ENCODE measurements at places on chromosomes 5 and 9. TPM values are rescaled to one million over a fixed set of nuclear protein-coding genes. Genes with fewer than 3 reads are reported as not detected.

Gene WNK2
- total RNA-seq: 17.1 TPM

Gene IL3
- total RNA-seq: not detected

Gene ACTL7A
- total RNA-seq: not detected

Gene EIF4EBP3
- total RNA-seq: 15.7 TPM

Gene GZMA
- 0.51 TPM for total RNA-seq

Gene MARCHF11
- 0.24 TPM for total RNA-seq

Gene DRD1
- total RNA-seq: 0.12 TPM

Gene PCDHGA8
- total RNA-seq: 2.9 TPM

Gene PTGES
- total RNA-seq: 1.6 TPM

Gene FGFR4
- 25.6 TPM for total RNA-seq

Gene PDCD1LG2
- total RNA-seq: 1.3 TPM

Gene GARIN3
- not detected for total RNA-seq

Gene HK3
- 9.9 TPM for total RNA-seq

Gene IFNW1
- total RNA-seq: not detected

Gene GMCL2
- not detected for total RNA-seq

Gene C5orf22
- total RNA-seq: 20.8 TPM

Gene NRARP
- 1.3 TPM for total RNA-seq

Gene BRD3OS
- total RNA-seq: 26.3 TPM

Gene PCA3
- not detected for total RNA-seq

Gene CCDC192
- 0.32 TPM for total RNA-seq

Gene PCDHGA3
- total RNA-seq: 8.6 TPM

Gene RGS7BP
- total RNA-seq: 2.0 TPM

Gene MEGF10
- 0.50 TPM for total RNA-seq

Gene TMEM232
- 4.0 TPM for total RNA-seq

Gene FCN2
- total RNA-seq: not detected

Gene CD72
- total RNA-seq: 3.1 TPM

Gene TAF1L
- not detected for total RNA-seq

Gene PCDHAC2
- 0.72 TPM for total RNA-seq

Gene NXNL2
- total RNA-seq: 7.1 TPM

Gene OCLN
- total RNA-seq: 0.99 TPM

Gene PALM2AKAP2
- total RNA-seq: 4.9 TPM

Gene PCDHGB4
- total RNA-seq: 9.3 TPM

Gene VAV2
- 9.9 TPM for total RNA-seq

Gene IFNA14
- not detected for total RNA-seq

Gene F2RL1
- 1.7 TPM for total RNA-seq

Gene SPATA31D4
- total RNA-seq: not detected

Gene HACD4
- total RNA-seq: 4.4 TPM

Gene MAP1B
- total RNA-seq: 29.7 TPM

Gene LCN1
- total RNA-seq: 2.3 TPM

Gene KCNV2
- not detected for total RNA-seq

Gene OR13C3
- not detected for total RNA-seq

Gene NTRK2
- 20.4 TPM for total RNA-seq

Gene ZFYVE16
- total RNA-seq: 45.9 TPM

Gene OBP2B
- 4.6 TPM for total RNA-seq

Gene CDKN2B-AS1
- 1.0 TPM for total RNA-seq

Gene TMC1
- total RNA-seq: 0.48 TPM

Gene FAM163B
- not detected for total RNA-seq

Gene CRB2
- 0.62 TPM for total RNA-seq

Gene LPAR1
- total RNA-seq: 14.7 TPM

Gene ANKRD55
- not detected for total RNA-seq

Gene LRRC70
- total RNA-seq: 7.5 TPM

Gene TYRP1
- not detected for total RNA-seq

Gene CFAP90
- total RNA-seq: 0.72 TPM

Gene GRK6
- total RNA-seq: 21.7 TPM

Gene NR2F1-AS1
- 22.6 TPM for total RNA-seq

Gene IQGAP2
- total RNA-seq: 27.6 TPM

Gene SPINK7
- total RNA-seq: not detected

Gene QRFP
- total RNA-seq: not detected

All from ovary (tissue), 10 donors.